Esophagus squamous epithelium (tissue), 5 donors: ENCODE measurements at places on chromosomes 3 and 15.

- no peaks in the 10 kb centered on the region for H3K27me3 ChIP-seq
- peaks cover 44% of the 10 kb centered on the region for H3K4me1 ChIP-seq
- DNase-seq = no peak
- H3K36me3 ChIP-seq = no peaks in the 10 kb centered on the region
- no peak overlapping the region for H3K27ac ChIP-seq
These were observed 14.6 kb downstream of the PLXNA1 start for GRCh38 chr3:126997455-126998038.

- peaks cover 10% of the 10 kb centered on the region for H3K4me1 ChIP-seq
- DNase-seq = no peak
- H3K27me3 ChIP-seq = no peaks in the 10 kb centered on the region
- H3K36me3 ChIP-seq = peaks cover 94% of the 10 kb centered on the region
These were observed 9.2 kb downstream of the CRTAP start for GRCh38 chr3:33122991-33123390.

DNA sequence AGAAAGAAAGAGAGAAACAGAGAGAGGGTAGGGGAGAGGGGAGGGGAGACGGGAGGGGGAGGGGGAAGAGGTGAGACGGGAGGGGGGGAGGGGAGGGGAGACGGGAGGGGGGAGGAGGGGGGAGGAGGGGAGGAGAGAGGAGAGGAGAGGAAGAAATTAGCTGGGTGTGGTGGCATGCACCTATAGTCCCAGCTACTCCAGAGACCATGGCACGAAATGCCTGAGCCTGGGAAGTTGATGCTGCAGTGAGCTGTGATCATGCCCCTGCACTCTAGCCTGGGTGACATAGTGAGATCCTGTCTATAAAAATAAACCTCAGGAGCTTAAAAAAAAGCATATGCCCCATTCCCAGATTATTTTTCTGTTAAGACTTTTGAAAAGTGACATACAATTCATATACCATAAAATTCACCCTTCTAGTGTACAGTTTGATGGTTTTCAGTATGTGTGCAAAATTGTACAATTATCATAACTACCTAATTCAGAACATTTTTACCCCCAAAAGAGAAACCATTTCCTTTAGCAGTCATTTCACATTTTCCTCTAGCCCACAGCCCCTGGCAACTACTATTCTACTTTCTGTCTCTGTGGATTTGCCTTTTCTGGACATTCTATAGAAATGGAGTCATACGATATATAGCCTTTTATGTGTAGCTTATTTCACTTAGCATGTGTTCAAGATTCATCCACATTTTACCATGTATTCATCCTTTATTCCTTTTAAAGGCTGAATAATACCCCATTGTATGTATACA is 699.6 kb downstream of the FHIT start:
- no peak overlapping the region for H3K4me3 ChIP-seq
- H3K4me1 ChIP-seq = no peaks in the 10 kb centered on the region
- no peak overlapping the region for H3K27ac ChIP-seq
- DNase-seq = no peak
- H3K27me3 ChIP-seq = no peaks in the 10 kb centered on the region

GRCh38 chr3:123137001-123137400 is 64.7 kb upstream of the SEC22A start:
- DNase-seq = no peak
- H3K27ac ChIP-seq = no peak overlapping the region
- H3K4me3 ChIP-seq = no peak overlapping the region
- no peaks in the 10 kb centered on the region for H3K4me1 ChIP-seq
- no peaks in the 10 kb centered on the region for H3K36me3 ChIP-seq

- DNase-seq = no peak
- H3K27me3 ChIP-seq = no peaks in the 10 kb centered on the region
- H3K4me1 ChIP-seq = no peaks in the 10 kb centered on the region
- H3K4me3 ChIP-seq = no peak overlapping the region
- no peak overlapping the region for H3K27ac ChIP-seq
- H3K36me3 ChIP-seq = no peaks in the 10 kb centered on the region
These were observed 98.2 kb upstream of the AGTR1 start for GRCh38 chr3:148599481-148599880.

- H3K4me1 ChIP-seq = peaks cover 3% of the 10 kb centered on the region
- H3K27me3 ChIP-seq = no peaks in the 10 kb centered on the region
- H3K4me3 ChIP-seq = no peak overlapping the region
- no peak for DNase-seq
- no peaks in the 10 kb centered on the region for H3K36me3 ChIP-seq
- no peak overlapping the region for H3K27ac ChIP-seq
These were observed 398.0 kb downstream of the TIGIT start for GRCh38 chr3:114691871-114692270.

DNA sequence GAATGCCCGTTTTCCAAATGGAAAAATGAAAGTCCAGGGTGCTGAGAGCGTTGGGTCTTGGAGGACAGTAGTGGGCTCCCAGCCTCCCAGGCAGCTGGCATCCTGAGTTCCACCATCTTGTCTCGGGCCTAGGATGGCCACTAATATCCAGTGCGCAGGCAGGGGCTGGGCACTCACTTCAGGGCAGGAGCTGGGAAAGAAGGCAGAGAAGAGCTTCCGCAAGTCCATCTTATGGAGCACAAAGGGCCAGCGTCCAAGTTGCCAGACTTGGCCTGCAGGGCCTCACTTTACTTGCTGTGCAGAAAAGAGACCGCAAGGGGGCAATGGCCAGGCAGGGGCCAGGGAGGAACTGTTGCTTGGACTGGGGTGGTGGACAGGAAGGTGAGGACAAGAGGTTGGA is 46.1 kb downstream of the IQSEC1 start:
- H3K36me3 ChIP-seq = no peaks in the 10 kb centered on the region
- H3K4me1 ChIP-seq = peaks cover 6% of the 10 kb centered on the region
- H3K4me3 ChIP-seq = no peak overlapping the region
- DNase-seq = no peak
- peaks cover 10% of the 10 kb centered on the region for H3K27me3 ChIP-seq
- no peak overlapping the region for H3K27ac ChIP-seq

- H3K4me1 ChIP-seq = peaks cover 12% of the 10 kb centered on the region
- H3K27me3 ChIP-seq = no peaks in the 10 kb centered on the region
- no peak for DNase-seq
- H3K27ac ChIP-seq = no peak overlapping the region
- no peak overlapping the region for H3K4me3 ChIP-seq
These were observed 122.9 kb downstream of the RORA start for GRCh38 chr15:61106044-61106834.
